ENCODE measurements at places on chromosomes 6 and 20.

- no peak for DNase-seq
Measured at GRCh38 chr20:62118113-62119043, 3.9 kb upstream of the LSM14B start.

GRCh38 chr6:23280437-23280836, 711.1 kb downstream of the HDGFL1 start:
- DNase-seq = no peak

DNA sequence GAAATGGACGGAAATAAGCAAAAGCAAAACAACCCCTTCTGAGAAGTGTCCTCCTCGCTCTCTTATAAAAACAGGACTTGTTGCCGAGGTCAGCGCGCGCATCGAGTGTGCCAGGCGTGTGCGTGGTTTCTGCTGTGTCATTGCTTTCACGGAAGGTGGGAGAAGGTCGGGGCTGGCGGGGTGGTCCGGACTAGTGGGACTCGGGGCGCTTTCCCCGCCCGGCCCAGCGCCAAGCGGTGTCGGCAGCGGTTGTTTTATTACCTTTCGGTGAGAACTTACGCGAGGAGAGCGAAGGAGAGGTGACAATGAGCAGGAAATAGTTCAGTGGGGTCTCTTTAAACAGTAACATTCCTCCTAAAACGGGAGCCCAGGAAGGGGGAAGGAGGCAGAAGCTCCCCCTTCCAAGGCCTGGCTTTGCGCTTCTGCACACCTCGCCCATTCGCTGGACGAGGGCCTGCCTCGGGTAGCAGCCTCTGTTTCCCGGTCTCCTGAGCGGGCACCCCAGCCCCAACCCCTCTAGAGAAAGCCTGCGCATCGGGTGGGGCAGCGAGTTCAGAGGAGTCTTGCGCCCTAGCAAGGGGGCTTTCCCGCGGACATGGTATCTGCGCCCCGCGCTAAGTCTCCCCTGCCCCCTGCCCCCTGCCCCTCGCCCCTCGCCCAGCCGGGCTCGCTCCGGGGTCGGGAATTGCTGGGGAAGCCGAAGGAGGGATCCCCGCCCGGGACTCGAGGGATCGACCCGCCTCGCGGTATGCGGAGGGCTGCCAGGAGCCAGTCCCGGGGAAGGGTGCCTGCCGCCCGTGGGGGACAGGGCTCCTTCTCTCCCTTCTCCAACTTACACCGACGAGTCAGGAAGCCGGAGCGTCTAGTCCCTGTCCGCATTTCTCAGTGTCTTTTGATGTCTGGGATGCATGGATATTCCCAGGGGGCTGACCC, 1.2 kb upstream of the TBXT start:
- DNase-seq = no peak

- peak; percentile 79 for DNase-seq
Measured at GRCh38 chr6:63635588-63636517, at the start of gene PHF3. TSS of gene PHF3 (plus strand) at chr6:63635802. CDS start at chr6:63646552, 10,750 bp downstream.

DNA sequence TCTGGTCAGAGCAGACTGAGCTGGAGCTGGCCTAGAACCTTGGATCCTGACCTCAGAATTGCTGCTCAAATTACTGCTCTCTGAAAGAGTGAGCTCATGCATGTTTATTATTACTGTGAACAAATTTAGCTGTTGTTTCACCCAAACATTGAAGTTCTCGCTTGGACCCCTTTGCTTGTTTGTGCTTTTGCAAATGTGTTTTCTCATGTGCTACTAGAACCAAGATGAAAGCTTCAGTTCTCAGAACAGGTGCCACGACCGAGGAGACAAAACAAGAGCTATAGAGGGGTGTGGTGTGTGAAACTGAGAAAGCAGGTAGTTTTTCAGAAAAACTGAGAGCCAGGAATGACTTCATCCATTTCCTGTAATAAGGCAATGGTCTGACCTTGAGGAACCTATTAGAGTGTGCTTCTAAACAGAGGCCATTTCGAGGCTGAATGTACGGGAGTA, 50.0 kb upstream of the ESR1 start:
- DNase-seq = no peak

- DNase-seq = no peak
Measured at GRCh38 chr6:118537574-118537973, 10.5 kb upstream of the PLN start.

DNA sequence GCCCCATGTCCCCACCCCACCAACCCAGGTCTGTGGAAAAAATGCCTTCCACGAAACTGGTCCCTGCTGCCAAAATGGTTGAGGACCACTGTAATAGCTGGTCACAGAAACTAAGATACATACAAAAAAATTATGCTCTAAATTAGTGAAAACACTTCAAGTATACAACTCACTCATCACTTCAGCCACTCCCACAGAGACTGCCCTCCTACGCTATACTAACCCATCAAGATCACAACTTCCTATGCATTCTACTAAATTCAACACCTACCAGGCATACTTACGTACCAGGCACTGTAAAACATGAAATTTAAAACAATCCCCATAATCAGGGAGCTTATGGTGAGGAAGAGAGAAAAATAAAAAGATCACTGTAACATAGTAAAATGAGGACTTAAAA, 22.9 kb downstream of the RUNX2 start:
- no peak for DNase-seq

- DNase-seq = peak; percentile 5
Measured at GRCh38 chr20:37615340-37616109, 78.3 kb upstream of the CTNNBL1 start.

DNA sequence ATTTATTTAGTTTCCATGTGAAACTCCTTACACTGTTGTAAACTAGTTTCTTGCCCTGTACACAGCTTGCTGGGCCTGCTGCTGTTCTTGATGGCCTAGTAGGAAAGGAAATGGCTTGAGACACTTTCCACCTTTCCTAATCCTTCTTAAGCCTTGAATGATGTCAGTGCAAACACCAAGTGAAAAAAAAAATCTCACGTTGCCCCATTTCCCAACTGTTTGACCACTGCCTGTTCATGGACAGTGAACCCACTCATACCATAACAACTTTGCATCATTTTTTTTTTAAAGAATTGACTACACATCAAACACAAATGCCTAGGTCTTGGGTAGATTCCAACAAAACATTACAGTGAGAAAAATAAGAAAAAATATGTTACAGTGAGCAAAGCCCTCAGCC, 653.6 kb upstream of the FLRT3 start:
- no peak for DNase-seq

- DNase-seq = no peak
Measured at GRCh38 chr6:136553166-136553787, 3.1 kb upstream of the MAP7 start.

- no peak for DNase-seq
Measured at GRCh38 chr6:135572051-135572450, 74.5 kb upstream of the AHI1 start.

DNA sequence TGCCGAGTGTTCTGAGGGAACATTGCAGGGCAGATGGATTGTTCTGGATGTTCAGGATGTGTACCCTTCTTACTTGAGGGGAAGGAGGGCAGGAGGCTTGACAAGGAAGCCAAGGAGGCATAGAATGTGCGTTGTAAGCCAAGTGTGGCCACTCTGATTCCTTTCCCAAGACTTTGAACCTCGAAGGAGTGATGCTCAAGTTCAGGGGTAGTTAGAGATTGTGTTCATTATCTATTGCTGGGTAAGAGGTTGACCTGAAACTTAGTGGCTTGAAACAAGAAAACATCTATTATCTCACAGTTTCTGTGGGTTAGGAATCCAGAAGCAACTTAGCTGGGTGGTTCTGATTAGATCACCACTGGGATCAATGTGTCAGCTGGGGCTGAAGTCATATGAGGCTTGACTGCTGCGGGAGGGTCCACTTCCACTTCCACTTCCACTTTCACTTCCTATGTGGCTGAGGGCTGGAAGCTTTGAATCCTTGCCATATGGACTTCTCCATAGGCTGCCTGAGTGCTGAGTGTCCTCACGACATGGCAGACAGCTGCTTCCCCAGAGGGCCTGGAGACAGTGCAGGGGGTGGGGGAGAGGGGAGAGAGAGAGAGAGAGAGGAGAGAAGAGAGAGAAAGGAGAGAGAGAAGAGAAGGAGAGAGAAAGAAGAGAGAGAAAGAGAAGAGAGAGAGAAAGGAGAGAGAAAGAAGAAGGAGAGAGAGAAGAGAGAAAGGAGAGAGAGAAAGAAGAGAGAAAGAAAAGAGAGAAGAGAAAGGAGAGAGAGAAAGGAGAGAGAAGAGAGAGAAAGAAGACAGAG, 6.9 kb upstream of the CD40 start:
- no peak for DNase-seq

- DNase-seq = no peak
Measured at GRCh38 chr20:15882553-15882952, 690.7 kb downstream of the KIF16B start.

GRCh38 chr6:165748390-165748789, 85.3 kb upstream of the PDE10A start:
- no peak for DNase-seq

DNA sequence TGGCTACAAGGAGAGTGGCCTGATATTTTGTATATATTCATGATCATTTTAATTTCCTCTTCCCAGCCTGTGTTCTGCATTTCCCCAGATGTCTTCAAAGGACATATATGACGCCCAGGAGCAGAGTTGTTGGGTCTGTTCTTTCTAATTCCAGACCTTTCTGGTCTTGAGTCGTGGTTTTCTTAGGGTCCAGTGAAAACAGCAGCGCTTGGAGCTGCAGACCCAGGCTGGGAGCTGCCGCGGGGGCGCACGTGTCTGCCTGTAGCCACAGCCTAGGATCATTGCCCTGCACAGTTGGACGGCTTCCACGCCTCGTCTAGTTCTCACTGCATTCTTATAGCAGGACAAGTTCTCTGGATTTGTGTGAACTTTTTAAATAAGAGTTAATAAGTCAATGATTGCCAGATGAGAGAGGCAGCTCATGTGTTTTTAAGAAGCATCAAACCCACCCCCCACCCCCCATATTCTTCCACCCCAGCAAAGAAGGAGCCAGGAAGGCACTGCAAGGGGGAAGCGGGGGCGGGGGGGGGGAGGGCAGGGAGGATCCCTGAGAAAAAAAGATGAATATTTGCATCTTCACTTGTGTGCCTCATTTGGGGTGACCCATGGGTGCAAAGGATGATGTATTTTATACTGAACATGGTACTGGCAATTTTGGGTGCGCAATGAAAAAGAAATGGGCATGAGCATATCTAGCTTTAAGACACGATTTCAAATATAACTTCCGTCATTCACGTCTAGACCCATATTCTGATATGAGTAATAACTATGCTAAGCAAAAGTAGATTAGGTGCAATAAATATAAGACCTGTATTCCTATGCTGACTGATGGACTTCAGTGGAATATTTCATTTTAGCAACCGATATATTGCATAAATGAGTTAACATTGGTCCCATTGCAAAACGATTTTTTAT, 160.0 kb downstream of the TBXT start:
- no peak for DNase-seq

DNA sequence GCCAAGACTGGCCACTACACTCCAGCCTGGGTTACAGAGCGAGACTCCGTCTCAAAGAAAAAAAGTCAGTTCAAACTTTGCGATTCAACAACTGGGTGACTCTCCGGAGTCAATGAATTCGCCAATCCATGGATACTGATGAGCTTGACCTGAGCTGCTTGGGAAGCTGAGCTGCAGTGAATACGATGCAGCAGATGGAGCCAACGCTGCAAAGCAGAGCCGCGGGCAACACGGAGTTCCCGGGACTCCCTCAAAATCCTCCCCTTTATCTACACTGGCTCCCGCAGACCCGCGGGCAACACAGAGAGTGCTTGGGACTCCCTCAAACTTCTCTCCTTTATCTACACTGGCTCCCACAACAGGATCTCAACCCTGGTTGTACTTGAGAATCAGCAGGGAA, 62.6 kb upstream of the SALL4 start:
- DNase-seq = no peak

DNA sequence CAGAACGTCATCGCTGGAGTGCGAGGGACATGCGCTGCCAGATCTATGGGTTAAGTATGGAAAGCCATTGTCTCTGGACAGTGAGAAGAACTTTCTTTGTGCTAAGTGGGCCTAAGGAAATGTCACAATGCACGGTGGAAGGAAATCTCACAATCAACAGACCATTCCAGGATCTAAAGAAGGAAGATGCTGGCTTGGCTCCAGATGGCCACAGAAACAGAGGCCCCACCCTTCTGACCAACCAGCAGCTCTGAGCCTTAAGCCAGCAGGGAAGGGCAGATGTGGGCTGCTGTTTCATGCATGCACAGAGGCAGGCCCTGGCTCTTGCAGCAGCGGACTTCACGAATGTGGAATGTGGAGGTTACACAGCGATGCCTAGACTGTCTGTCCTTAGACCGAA, 156.3 kb downstream of the SOBP start:
- no peak for DNase-seq

- DNase-seq = no peak
Measured at GRCh38 chr20:58140787-58141425, 87.5 kb downstream of the ANKRD60 start.

DNA sequence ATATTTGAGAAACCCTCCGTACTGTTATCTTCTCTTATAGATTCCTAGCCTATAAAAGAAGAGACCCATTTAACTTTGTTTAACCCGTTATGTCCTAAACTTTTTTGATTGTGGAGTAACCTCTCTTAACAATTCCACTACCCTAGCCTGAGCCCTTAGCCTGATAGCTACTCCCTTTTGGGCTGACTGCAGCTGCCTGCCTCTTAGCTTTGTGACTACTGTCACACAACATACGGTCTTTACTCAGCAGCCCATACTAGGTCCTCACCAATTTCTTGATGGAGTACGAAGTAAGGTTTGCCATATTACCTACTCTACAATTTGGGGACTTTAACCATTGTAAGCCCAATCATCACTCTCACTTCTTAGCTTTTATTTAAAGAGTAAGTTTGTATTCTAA, 72.7 kb downstream of the QRSL1 start:
- DNase-seq = no peak

DNA sequence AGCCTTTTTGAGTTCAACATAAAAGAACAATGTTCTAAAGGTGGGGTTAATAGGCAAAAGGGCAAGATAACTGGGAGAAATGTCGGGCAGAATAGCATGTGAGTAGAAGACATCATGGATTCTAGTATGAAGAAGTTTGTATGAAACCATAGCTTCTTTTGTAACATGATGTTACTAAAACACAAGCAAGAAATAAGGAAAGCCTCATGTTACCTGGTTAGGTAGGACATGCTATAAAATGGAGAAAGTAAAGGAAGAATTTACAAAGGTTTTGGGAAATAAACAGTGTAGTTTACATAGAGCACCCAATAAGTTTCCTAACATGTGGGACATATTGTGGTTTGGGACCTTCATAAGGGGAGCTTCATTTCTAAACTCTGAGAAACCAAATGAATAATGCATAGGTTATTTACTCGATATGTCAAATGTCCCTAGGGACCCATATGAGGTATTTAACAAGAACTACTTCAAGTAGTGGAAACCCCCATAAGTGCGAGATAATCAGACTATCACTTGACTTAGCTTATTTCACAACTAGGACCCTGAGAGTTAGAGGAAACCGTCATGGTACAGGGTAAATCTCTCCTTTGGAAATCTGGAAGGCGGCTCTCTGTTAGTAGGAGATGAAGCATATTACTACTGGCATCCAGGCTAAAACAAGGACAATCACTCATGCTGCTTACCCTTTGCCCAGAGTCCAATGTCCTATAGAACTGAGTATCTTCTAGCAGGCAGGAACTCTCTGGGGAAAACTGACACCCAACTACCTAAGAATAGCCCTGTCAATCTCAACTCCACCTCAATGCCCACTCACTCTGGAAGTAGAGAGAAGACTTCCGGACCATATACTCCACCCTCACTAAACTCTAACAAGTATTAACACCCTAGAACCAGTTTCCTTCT, 57.5 kb downstream of the ILRUN start:
- no peak for DNase-seq

GRCh38 chr20:59724457-59725366, 120.4 kb downstream of the PHACTR3 start:
- DNase-seq = no peak

- no peak for DNase-seq
Measured at GRCh38 chr20:49768204-49769047, 44.2 kb upstream of the SLC9A8 start.

GRCh38 chr20:37521061-37521771, at the start of gene NNAT:
TSS of gene NNAT (plus strand) at chr20:37521250. CDS start at chr20:37521332, 82 bp downstream.
- no peak for DNase-seq

Data from stimulated activated CD8-positive, alpha-beta memory T cell treated with anti-CD3 and anti-CD28 coated beads, Interleukin-4, amount 100 ng/mL, for 1 hour (primary cell).